ENCODE measurements at places on chromosomes 4 and X.

- no peak for DNase-seq
Observed at GRCh38 chr4:20248155-20248558, 3.5 kb upstream of the SLIT2 start.

- no peak for DNase-seq
Observed at GRCh38 chrX:28133763-28134162, 152.5 kb upstream of the DCAF8L1 start.

GRCh38 chr4:169059306-169060211 lies 49.5 kb upstream of the CBR4 start:
- no peak for DNase-seq

DNA sequence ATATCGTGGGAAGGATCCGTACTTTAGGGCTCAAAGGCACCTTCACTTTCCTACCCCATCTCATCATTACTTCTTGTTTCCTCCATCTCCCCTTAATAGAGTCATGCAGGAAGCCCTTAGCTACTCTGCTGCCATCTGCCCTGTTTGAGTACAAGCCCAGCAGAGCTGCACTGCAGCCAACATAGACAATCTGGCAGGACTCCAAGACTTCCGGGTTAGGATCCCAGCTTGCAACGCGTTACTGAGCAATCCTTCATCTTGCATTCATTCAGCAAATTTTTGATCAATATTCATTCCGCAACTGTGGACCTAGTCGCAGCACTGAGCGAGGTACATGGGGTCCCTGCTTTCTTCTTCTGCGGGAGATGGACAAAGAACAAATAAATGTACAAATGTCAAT lies 344.9 kb downstream of the BCOR start:
- DNase-seq: no peak

- DNase-seq: no peak
Observed at GRCh38 chrX:105865709-105866108, 43.4 kb downstream of the NRK start.
